Stimulated activated CD4-positive, alpha-beta T cell treated with anti-CD3 and anti-CD28 coated beads, Interleukin-2, amount 100 ng/mL, for 48 hours (primary cell): ENCODE measurements at places on chromosomes 16 and 17.
A peak's percentile ranks its signal among the peaks of the same experiment; 100 is the strongest.

GRCh38 chr16:30351586-30352419, 3.3 kb downstream of the CD2BP2 start:
- no peak for DNase-seq

- DNase-seq, result no peak
Measured at GRCh38 chr17:2468270-2468669, 43.4 kb downstream of the METTL16 start.

- DNase-seq, result no peak
Measured at GRCh38 chr16:996681-997080, 15.1 kb downstream of the SOX8 start.

DNA sequence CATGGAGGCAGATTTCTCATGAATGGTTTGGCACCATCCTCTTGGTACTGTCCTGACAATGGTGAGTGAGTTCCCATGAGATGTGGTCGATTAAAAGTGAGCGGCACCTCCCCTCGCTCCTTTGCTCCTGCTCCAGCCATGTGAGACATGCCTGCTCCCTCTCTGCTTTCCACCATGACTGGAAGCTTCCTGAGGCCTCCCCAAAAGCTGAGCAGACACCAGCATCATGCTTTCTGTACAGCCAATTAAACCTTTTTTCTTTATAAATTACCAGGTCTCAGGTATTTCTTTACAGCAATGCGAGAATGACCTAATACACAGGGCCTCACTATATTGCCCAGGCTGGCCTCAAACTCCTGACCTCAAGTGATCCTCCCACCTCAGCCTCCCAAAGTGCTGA, 12.1 kb downstream of the ZNF500 start:
- no peak for DNase-seq

DNA sequence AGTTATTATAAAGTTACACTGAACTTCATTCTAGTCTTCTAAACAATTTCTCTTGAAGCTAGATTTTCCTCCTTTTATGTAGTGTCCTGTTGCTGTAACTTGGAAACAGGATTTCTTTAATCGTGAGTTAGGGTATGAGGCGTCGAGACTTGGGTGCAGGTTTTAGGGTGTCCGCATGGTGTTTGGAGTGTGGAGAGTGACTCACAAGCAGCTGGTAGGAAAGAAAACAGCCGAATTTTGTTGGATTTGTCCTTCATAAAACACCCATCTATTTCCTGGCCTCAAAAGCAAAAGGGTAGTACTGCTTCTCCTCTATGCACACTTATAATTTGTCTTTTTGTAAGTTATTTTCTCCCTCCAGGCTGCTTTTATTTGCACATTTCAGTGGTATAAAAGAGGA, 1.6 kb downstream of the RPTOR start:
- no peak for DNase-seq

GRCh38 chr16:79898703-79899102, 298.2 kb upstream of the MAF start:
- no peak for DNase-seq

DNA sequence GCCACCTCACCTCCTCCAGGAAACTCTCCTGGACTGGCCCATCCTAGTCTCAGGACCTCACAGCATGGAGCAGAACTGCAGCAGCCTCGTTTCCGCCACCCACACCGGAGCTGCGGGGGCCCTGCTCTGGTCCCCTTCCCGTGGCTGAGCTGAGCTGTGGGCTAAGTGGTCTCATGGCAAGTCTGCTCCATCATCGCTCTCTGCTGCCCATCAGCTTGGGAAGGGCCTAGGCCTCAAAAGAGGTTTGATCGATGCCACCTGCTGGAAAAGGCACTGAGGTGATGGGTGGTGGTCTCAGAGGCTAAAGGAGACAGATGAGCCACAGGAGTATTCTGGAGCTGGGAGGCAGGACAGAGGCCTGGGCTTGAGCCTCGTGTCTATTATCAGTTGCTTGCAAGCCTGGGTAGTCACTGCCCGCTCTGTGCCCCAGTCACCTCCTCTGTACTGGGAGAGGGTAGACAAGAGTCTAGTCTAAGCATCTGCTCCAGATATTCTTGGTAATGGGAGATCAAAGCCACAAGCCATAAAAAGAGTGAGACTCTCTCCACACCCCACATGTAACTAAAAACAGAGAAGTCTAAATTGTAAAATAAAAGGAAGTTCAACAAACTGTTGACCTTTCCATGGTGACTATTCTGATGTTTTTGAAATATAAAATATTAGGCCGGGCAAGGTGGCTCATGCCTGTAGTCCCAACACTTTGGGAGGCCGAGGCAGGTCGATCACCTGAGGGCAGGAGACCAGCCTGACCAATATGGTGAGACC, 1.6 kb downstream of the ITGAE start:
- no peak for DNase-seq

DNA sequence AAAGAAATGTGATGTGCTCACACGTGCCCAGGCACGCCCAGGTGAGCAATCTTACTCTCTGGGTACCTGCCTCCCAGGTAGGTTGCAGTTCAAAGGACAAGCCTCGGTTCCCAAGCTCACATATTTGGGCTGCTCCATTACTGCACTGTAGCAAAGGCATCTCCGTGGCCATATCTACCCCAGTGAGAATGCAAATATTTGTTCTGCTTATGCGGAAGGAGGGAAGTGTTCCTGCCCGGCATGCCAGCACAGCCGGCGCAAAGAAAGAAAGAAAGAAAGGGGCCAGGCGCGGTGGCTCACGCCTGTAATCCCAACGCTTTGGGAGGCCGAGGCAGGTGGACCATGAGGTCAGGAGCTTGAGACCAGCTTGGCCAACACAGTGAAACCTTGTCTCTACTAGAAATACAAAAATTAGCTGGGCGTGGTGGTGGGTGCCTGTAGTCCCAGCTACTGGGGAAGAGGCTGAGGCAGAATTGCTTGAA, 30.7 kb downstream of the SLC43A2 start:
- no peak for DNase-seq

DNA sequence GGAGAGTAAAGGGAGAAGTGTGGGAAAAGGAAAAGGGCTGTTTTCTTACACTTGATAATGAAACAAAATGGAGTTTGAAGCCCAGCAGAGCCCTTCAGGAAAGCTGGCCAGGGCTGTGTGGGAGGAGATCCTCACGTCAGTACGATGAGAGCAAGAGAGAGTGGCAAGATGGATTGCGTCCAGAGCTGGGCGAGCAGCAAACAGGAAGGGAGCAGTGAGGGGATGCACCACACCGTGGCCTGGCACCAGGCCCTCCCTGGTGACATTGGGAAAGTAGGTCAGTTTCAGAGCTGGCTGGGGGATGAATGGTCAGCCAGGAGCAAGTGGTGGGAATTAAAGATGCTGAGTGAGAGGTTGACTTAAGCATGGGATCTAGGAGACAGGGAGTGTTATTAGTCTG, 273.6 kb downstream of the GRIN2A start:
- DNase-seq, result no peak

GRCh38 chr16:3597226-3597625, 14.2 kb downstream of the SLX4 start:
- no peak for DNase-seq

- DNase-seq, result no peak
Measured at GRCh38 chr17:14057591-14057990, 11.7 kb upstream of the COX10 start.

DNA sequence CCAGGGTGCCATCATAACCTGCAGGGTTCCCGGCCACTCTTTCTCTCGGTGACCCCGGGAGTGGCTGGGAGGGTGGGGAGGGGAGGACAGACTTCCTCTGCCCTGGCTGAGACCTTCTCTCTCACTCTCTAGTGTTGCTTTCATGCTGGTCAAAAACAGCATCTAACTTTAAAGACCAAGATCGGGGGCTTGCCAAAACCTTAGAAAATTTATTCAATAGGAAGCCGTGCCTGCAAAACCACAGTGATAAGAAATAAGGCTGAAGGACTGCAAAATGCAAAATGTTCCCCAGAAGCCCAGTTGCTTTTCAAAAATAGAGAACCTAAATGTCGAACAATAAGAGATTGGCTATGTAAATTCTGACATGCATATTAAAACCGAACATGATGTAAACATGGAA, 344.0 kb downstream of the FOXL1 start:
- DNase-seq, result no peak

GRCh38 chr17:42937712-42938596, 26.3 kb downstream of the AARSD1 start:
- peak; percentile 16 for DNase-seq

DNA sequence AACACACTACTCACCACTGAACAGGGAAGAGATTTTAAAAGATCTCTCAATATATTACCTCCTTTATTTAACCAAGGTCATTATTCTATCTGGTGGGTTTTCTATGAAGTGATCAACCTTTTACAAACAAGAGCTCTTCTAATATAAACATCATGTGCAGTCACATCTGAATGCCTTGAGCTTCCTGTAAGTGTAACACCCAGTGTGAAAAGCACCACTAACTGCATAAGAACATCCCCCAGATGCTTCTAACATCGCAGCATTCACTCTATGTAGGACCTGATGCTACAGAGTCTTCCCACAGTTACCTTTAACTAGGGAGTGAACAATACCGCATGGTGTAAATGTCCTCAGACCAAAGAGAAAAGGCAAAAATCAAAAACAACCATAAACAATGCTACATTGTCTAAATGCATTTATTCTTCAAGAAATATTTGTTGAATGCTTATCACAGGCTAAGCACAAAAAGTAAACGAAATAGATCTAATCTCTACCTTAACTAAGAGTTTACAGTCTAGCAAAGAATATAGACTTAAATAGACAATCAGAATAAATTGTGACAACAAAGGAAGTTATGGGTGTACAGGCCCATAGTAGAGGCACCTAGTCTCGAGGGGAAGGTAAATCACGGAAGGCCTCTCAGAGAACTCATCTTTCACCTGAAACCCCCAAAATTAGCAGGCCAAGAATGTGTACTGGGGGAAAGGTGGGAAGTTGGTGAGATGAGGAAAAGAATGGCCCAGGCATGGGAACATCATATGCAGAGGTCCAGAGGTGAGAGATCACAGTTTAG, 16.2 kb downstream of the SKAP1 start:
- DNase-seq, result no peak

DNA sequence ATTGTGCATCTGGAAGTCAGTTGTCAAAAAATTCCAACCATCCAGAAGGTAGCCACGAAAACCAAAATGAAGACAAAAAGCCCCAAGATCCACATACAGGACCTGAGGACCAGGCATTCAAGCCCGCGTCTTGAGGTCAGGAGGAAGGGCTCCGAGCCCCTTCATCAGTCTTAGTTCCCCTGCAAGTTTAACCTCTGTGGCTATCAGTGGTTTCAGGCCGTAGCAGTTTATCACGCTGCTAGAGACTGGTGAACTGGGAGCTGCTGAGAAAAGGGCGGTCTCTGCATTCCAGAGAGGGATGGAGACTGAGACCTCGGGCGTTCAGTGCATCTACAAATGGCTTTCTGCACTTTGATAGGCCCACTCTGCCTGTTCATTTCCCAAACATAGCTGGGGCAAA, 70.6 kb downstream of the IRF8 start:
- no peak for DNase-seq

- peak; percentile 90 for DNase-seq
Measured at GRCh38 chr17:2828397-2829038, 32.3 kb downstream of the RAP1GAP2 start.

DNA sequence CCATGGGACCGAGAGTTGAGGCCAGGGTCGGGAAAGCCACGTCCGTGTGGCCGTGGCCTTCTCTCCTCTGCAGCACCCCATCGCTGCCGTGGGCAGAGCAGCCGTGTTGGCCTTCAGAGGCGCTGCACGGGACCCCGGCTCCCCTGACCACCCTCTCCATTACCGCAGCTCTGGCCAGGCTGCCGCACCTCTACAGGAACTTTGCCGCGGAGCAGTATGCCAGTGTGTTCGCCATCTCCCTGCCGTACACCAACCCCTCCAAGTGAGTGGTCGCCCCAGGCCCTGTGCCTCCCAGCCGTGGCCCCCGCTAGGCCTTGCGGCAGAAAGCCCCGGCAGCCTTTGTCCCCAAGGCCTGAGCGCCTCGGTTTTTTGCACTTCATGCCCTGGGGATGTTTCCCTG, 27.8 kb downstream of the TSC2 start:
- DNase-seq, result no peak

- no peak for DNase-seq
Measured at GRCh38 chr17:78284146-78284545, 52.7 kb downstream of the TMEM235 start.

DNA sequence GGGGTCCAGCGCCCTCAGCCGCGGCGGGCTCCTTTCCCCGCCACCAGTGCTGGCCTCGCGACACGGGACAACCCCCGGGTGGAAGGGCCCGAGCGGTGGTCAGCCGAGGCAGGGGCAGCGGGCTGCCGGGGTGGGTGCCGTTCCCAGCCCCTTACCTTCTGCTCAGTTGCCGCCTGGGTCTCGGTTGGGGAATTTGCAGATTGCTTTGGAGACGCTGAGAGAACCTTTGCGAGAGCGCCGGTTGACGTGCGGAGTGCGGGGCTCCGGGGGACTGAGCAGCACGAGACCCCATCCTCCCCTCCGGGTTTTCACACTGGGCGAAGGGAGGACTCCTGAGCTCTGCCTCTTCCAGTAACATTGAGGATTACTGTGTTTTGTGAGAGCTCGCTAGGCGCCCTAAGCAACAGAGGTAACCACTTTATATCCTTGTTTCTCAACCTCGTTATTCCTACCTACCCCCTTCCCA, 381 bp downstream of the CTNS start:
- no peak for DNase-seq
